ENCODE measurements at places on chromosomes 16 and 17. TPM values are rescaled to one million over a fixed set of nuclear protein-coding genes. Genes with fewer than 3 reads are reported as not detected.

The ITGAX gene
- total RNA-seq, result 16.0 TPM

The PRSS33 gene
- not detected for total RNA-seq

The NAE1 gene
- total RNA-seq, result 63.0 TPM

- no peaks in the 10 kb centered on the region for H3K27me3 ChIP-seq
- H3K36me3 ChIP-seq, result peaks cover 3% of the 10 kb centered on the region
- H3K4me3 ChIP-seq, result no peak overlapping the region
- peaks cover 18% of the 10 kb centered on the region for H3K4me1 ChIP-seq
- no peak for DNase-seq
- H3K27ac ChIP-seq, result no peak overlapping the region
Measured at GRCh38 chr17:30316736-30317135, 17.1 kb downstream of the TMIGD1 start.

The CD300LF gene
- total RNA-seq, result 0.29 TPM

DNA sequence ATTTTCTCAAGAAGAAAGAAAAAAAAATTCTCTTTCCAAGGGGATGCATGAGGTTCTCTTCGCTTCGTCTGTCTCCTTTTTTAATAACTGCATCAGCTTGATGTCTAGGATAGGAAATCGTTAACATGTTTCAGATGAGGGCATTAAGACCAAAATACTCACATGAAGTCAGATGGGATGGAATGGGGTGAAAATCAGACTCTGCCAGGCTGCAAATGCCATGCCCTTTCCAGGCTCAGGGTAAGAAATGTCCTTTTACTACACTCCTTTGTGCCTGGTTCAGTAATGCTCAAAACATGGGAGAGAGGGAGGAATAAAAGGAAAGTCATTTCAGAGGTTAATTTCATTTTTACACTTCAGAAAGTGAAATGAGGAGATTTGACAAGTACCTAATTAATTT lies 21.7 kb upstream of the ERCC4 start:
- H3K36me3 ChIP-seq, result peaks cover 4% of the 10 kb centered on the region
- DNase-seq, result no peak
- no peak overlapping the region for H3K4me3 ChIP-seq
- no peaks in the 10 kb centered on the region for H3K4me1 ChIP-seq

The CASKIN1 gene
- total RNA-seq, result 0.05 TPM

- no peak for DNase-seq
- no peak overlapping the region for H3K27ac ChIP-seq
- H3K4me1 ChIP-seq, result peaks cover 8% of the 10 kb centered on the region
- H3K36me3 ChIP-seq, result no peaks in the 10 kb centered on the region
Measured at GRCh38 chr17:82343560-82343959, 10.0 kb upstream of the SECTM1 start.

DNA sequence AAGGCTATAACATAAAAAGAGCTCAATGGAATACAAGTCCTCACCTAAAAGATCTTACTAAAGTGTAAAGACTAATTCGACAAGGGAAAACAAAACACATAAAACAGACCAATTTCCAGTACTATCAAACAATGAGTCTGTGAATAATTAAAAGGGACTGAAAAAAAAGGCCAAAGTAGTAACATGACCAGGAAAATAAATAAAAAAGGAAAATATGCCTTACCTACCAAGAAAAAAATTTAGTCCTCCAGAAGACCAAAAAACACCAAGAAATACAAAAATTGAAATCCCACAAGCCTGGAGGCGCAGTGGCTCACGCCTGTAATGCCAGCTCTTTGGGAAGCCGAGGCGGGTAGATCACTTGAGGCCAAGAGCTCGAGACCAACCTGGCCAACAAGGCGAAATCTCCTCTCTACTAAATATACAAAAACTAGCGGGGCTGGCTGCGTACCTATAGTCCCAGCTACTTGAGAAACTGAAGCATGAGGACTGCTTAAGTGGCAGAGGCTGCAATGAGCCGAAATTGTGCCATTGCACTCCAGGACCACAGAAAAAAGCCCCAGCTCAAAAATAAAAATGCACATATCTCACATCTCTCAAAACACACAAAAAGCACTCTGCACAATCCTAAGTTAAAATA lies 60.8 kb downstream of the TEX14 start:
- H3K27ac ChIP-seq, result no peak overlapping the region
- DNase-seq, result no peak
- H3K36me3 ChIP-seq, result no peaks in the 10 kb centered on the region
- H3K27me3 ChIP-seq, result no peaks in the 10 kb centered on the region
- H3K4me3 ChIP-seq, result no peak overlapping the region
- no peaks in the 10 kb centered on the region for H3K4me1 ChIP-seq

- no peak overlapping the region for H3K4me3 ChIP-seq
- no peak for DNase-seq
- no peak overlapping the region for H3K27ac ChIP-seq
- H3K27me3 ChIP-seq, result peaks cover 66% of the 10 kb centered on the region
Measured at GRCh38 chr17:51351890-51352289, 91.5 kb downstream of the UTP18 start.

The SLC22A31 gene
- total RNA-seq, result 0.52 TPM

The CHD9NB gene
- 0.31 TPM for total RNA-seq

The MMP15 gene
- 0.40 TPM for total RNA-seq

The GJD3 gene
- not detected for total RNA-seq

GRCh38 chr17:7703584-7704479 lies 1.2 kb upstream of the EFNB3 start:
- peaks cover 62% of the 10 kb centered on the region for H3K27me3 ChIP-seq
- DNase-seq, result no peak
- H3K4me1 ChIP-seq, result peaks cover 15% of the 10 kb centered on the region
- H3K36me3 ChIP-seq, result peaks cover 18% of the 10 kb centered on the region

DNA sequence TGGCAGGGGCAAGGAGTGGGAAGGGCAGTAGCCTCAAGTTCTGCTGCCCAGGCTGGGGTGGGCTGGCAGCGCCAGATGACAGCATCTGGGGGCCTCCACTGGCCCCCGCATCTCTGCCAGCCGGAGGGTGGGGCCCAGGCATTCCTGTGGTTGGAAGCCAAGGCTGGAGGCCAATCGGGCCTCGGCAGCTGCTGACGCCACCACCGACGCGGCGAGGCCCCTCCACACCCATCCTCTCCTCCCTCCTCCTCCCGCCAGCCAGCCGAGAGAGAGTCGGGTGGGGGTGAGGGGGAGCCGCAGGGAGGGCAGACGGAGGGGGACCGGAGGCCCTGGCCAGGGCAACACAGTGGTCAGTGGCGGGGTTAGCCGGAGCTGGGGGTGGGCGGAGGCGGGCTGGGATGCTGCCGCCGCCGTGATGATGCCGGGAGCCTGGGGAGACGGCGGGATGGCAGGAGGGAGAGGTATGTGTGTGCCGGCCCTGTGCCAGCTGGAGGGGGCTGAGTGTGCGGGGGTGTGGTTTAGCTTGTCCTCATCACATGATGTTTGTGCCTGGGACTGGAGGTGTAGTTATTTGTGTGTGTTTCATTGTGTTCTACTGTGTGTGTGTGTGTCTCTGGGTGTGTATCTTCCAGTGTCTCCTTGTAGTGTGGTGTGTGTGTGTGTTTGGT lies 36.6 kb downstream of the ARHGAP23 start:
- no peak overlapping the region for H3K4me3 ChIP-seq
- peaks cover 14% of the 10 kb centered on the region for H3K36me3 ChIP-seq
- H3K27me3 ChIP-seq, result peaks cover 34% of the 10 kb centered on the region
- DNase-seq, result no peak
- no peaks in the 10 kb centered on the region for H3K4me1 ChIP-seq
- no peak overlapping the region for H3K27ac ChIP-seq

DNA sequence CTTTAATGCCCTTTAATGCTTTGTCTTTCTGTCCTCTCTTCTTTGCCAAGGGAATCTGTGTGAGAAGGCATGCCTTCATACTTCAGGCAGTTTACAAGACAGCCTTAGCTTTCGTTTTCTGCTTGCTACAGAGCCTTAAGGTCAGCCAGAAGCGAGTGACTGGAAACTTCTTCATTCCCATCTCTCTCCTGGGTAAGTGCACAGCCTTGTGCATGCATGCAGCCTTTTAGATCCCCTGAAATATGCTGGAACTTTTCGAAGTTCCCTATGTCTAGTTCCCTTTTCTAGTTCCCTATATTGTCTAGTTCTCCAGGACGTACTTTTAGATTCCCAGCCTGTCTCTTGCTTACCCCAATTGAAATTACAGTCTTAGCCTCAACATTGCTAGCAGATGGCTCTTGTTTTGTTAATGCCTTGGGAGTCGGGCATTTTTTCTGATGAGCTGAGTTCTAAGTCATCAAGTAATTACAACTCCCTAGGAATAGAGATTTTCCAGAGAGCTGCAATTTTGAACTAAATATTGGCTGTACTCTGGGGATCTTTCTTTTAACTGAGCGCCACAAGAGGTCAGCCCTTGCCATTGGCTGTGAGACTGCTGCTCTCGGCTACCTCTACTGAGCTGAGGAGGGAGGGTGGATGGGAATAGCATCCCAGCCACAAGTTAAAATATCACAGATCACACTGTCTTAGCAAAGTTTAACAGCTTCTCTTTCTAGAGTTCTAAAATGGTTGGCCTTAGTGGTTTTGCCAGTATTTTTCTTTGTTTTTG lies 22.7 kb upstream of the PPM1D start:
- H3K36me3 ChIP-seq, result no peaks in the 10 kb centered on the region
- peaks cover 4% of the 10 kb centered on the region for H3K4me1 ChIP-seq
- DNase-seq, result no peak
- H3K27ac ChIP-seq, result no peak overlapping the region
- peaks cover 6% of the 10 kb centered on the region for H3K27me3 ChIP-seq

The TNFSF12 gene
- 41.7 TPM for total RNA-seq

The SECTM1 gene
- 4.4 TPM for total RNA-seq

DNA sequence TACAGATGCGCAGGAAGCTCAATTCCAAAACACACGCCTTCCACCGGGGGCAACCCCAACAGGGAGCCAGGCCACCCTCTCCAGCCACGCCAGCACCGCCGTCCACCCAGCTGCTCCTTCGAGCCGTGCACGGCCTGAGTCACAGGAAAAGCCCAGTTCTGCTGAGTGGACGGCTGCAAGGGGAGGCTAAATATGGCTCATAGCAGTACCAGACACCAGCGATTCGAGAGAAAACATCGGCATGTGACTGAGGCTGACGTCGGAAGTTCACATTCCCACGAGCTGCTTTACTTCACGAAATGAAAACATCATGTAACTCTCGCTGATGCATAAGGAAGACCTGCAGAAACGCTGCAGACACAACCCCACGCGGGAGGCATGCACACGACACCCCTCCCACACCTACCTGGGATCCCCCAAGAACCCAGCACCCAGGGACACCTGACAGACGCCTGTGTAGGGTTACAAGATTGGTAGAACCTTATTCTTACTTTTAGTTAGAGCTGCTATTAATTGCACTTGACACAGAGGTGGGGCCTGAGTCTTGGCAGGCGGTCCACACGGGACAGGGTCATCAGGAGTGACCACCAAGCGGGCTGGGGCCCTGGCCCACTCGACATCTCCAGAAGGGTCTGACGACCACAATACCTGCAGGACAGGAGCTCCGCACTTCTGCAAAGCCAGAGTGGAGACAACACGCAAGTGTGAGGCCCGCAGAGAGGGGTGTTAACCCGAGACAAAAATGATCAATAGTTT lies 116.8 kb downstream of the ANKRD11 start:
- H3K27me3 ChIP-seq, result no peaks in the 10 kb centered on the region
- H3K4me3 ChIP-seq, result peak overlapping the region; percentile 41
- no peak for DNase-seq
- peaks cover 2% of the 10 kb centered on the region for H3K36me3 ChIP-seq
- H3K4me1 ChIP-seq, result peaks cover 58% of the 10 kb centered on the region

DNA sequence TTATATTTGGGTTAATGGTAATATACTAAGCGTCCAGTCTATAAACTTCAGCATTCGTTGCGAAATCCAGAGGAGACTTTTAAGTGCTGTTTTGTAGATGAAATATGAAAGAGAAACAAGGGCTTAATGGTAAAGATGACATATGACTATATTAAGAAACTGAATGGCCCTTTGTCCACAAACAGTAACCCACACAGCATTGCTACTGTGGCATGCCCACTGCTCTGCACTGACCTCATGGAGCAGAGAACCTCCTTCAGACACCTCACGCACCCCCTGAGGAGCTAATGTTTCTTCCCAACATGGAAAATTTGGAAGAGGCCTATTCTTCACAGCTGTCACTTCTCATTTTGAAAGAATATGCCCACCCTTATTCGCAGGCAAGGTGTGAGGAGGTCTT lies 26.7 kb downstream of the ASPA start:
- no peaks in the 10 kb centered on the region for H3K4me1 ChIP-seq
- no peaks in the 10 kb centered on the region for H3K36me3 ChIP-seq
- H3K27me3 ChIP-seq, result peaks cover 9% of the 10 kb centered on the region
- no peak overlapping the region for H3K27ac ChIP-seq
- no peak for DNase-seq
- no peak overlapping the region for H3K4me3 ChIP-seq

- H3K27ac ChIP-seq, result peak overlapping the region; percentile 37
- H3K4me1 ChIP-seq, result peaks cover 9% of the 10 kb centered on the region
- H3K4me3 ChIP-seq, result no peak overlapping the region
Measured at GRCh38 chr17:58191241-58191896, 1.2 kb upstream of the EPX start.

The TCAP gene
- total RNA-seq, result 3.1 TPM

DNA sequence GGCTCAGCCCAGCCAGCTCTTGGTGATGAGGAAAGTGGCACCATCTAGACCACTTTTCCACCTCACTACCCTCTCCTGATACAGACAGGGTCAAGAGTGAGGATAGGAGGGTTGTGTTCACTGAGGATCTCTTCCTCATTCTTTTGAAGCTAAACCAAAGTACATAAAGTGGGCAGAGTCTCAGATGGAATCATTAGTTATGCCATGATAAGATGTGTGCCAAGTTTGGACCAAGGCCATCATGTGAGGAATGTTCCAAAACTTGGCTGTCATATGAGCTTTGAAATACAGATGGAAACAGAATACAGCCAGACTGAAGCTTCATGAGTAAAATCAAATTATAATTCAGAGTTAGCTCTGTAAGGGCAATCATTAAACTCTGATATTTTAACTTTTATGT lies 37.2 kb downstream of the ACSM1 start:
- no peak overlapping the region for H3K4me3 ChIP-seq
- peaks cover 15% of the 10 kb centered on the region for H3K27me3 ChIP-seq
- H3K36me3 ChIP-seq, result peaks cover 2% of the 10 kb centered on the region

DNA sequence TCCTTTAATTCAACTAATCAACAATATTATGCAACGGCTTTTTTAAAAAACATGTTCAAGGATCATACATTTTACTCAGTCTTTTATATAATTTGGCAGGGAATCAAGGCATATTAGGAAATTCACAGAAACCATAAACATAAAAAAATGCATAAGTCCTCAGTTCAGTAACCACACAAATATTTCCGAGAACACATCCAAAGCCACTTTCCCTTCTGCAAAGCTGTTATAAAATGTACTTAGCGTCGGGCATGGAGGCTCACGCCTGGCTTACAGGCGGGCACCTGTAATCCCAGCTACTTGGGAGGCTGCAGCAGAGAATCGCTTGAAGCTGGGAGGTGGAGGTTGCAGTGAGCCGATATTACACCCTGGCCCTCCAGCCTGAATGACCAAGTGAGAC lies 9.7 kb upstream of the ZC3H7A start:
- no peak overlapping the region for H3K4me3 ChIP-seq
- H3K27ac ChIP-seq, result no peak overlapping the region
- H3K36me3 ChIP-seq, result no peaks in the 10 kb centered on the region
- no peaks in the 10 kb centered on the region for H3K27me3 ChIP-seq

DNA sequence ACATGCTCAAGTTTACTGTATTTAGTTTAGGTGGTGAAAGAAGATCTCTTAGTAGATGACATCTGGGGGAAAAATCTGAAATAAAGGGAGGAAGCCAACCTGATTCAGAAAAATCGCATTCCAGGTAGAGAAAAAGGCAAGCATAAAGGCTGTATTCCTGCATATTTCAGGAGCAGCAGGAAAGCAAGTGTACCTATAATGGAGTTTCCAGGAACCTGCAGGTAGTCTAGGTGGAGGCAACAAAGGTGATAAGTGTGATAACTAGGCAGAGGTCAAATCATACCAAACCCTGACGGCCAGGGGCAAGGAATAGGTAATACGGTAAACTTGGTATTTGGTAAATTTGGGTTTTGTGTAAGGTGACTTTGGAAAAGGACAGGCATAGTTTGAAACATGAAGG lies 132.8 kb upstream of the GOT2 start:
- no peak overlapping the region for H3K4me3 ChIP-seq
- no peaks in the 10 kb centered on the region for H3K36me3 ChIP-seq
- no peak for DNase-seq
- H3K27me3 ChIP-seq, result peaks cover 7% of the 10 kb centered on the region
- H3K4me1 ChIP-seq, result no peaks in the 10 kb centered on the region
- H3K27ac ChIP-seq, result no peak overlapping the region
